ENCODE measurements at places on chromosomes 16 and 17.

GRCh38 chr16:76265434-76266045 lies 11.7 kb upstream of the CNTNAP4 start:
- no peak for DNase-seq

DNA sequence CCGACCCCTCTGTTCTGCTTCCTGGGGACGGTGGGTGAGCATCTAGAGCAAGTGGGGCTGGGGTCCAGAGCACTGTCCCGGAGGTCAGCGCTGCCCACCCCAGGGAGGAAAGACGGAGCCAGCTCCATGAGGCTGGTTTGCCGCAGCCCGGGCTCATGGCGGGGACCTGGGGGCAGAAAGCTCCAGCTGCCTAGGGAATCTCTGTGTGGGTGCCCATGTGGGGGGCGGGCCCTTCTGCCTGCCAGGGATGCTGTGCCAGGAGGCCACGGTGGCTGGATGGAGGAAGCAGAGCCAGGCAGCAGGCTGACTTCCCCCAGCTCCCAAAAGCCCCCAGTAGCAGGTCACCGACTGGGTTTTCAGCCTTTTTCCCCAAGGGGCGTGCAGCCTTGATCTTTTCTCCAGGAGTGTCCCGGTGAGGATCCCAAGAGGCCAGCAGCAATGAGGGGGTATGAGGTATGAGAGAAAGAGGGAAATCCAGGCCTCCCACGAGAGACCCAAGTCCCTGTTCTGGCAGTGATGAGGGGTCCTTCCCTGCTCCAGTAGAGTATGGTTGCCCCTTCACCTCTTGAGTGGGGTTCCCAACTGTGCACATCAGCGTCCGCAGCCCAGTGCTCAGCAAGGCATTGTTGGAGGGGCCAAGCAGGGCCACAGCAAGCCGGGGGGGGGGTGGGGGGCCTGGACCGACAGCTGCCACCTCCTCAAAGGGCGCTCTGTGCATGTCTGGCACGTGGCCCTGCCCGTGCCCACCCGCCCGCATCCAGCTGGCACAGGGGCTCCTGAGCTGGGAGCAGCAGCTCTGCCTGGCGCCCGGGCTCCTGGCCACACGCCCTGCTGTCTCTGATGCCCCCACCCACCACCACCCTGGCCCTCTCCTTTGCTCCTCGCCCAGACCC lies 15.6 kb upstream of the BCAR1 start:
- no peak for DNase-seq

DNA sequence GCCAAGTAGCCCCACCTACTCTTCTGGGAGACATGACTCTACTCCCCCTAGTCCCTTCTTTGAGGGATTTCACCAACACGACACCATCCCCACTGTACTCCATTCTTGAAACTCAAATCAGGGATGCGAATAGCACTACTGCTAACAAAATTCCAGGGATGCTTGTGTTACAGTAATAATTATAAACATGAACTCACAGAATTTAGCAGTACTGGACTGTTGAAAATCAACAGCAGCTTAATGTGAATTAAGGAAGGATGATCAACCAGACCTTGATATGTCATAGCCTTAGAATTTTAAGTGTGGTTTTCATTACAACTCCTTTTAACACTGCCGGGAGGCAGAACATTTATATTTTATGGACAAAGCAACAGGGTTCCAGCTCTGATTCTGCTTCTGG lies 37.9 kb downstream of the AMFR start:
- DNase-seq = no peak

DNA sequence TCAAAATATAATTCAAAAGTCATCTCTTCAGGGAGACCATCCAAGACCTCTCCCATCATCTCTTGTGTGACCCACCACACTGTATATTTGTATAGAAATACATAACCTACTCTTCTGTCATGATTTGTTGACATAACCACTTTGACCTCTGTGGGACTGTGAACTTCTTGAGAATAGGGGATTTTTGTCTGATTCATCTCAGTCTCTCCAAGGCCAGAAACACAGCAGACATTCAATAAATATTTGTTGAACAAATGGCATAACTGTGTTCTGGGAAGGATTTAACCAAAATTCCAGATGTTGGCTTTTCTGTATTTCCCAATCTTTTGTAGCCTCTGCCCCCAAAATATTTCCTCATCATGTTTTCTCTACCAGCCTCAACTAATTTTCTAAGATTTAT lies 169.7 kb downstream of the CDH11 start:
- DNase-seq = no peak

DNA sequence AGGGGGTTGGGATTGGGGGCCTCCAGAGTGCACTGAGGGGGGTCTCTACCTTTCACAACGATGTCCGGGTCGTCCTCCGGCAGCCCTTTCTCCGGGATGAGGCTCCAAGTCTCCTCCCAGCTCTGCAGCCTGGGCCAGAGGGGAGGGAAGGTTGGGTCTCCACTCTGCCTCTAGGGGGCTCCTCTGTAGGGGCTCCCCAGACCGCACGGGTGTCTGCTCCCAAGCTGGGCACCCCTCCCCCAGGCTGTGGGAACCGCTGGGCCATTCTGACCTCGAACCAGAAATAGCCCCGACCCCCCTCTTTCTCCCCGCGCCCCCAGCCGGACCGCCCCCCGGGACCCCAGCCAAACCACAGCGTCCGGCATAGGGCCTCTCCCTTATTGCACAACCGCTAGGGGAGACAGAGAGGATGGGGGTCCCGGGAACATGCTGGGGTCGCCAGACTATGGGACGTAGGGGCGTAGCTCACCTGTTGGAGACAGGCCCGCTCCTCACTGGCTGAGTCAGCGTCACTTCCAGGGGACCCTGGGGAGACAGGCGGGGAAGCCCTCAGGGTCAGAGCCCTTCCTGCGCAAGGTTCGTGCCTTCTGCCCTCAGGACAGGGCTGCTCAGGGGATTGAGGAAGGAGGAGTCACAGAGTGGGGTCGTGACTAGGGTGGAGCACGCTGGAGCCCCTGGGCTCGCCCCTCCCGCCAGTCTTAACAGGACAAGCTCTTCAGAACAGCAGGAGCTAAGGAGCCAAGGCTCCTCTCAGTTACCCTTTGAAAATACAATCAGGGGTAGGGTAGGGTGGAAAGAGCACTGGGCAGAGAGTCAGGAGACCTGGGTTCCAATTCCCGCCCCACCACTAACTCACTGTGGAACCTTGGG lies 2.7 kb downstream of the PLEKHH3 start:
- no peak for DNase-seq

DNA sequence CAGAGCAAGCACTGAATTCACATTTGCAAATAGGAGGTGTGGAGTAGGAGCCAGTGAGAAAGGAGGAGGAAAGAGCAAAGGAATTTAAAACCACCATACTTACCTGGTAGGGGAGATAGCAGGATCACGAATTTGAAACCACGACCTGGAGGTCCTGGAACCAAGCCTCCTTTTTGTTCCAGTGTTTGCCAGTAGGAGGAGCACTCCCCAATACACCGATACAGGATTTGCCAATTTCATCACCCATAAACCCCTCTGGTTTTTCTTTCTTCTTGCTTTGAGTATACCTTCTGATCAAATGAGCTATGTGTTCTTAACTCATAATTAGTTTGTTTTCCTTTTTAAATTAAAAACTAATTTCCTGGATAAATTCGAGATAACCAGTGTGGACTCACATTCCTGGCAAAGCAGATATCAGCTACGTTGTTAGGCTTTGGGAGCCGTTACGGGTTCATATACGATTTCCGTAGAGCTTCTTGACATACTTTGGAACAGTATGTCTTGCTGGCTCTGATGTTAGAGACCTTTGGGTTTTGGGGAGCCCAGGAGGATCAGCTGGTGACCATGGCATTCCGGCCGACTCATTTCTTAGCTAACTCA lies 22.7 kb downstream of the BCO1 start:
- peak; percentile 18 for DNase-seq

- no peak for DNase-seq
Measured at GRCh38 chr16:78211946-78212345, 112.5 kb downstream of the WWOX start.

- DNase-seq = no peak
Measured at GRCh38 chr17:17445925-17446665, 30.7 kb upstream of the MED9 start.

DNA sequence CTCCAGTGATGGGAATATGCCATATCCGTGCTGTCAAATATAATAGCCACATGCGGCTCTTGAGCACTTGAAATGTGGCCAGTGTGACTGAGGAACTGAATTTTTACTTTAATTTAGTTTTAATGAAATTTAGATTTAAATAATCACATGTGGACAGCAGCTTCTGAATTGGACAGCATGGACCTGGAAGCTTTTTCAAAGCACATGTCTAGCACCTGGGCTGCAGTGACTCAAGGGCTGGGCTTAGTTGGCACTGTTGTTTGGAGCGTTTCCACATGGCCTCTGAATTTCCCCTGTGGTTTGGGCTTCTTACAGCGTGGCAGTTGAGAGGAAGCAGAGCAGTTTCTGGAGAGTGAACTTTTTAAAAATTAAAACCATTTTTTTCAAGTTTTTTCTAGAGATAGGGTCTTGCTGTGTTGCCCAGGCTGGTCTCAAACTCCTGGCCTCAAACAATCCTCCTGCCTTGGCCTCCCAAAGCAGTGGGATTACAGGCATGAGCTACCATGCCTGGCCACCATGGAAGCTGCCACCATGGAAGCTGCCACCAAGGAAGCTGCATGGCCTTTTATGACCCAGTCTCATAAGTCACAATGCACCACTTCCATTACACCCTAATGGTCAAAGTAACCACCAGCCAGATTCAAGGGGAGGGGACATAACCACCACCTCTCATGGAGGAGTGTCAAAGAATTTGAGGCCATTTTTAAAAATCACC lies 6.7 kb upstream of the TOB1 start:
- DNase-seq = no peak

- DNase-seq = peak; percentile 23
Measured at GRCh38 chr16:74774223-74775139, at the start of gene FA2H. TSS of gene FA2H (minus strand) at chr16:74774820. CDS start at chr16:74774755, 65 bp downstream.

GRCh38 chr17:83136931-83137330 lies 57.5 kb downstream of the METRNL start:
- no peak for DNase-seq

DNA sequence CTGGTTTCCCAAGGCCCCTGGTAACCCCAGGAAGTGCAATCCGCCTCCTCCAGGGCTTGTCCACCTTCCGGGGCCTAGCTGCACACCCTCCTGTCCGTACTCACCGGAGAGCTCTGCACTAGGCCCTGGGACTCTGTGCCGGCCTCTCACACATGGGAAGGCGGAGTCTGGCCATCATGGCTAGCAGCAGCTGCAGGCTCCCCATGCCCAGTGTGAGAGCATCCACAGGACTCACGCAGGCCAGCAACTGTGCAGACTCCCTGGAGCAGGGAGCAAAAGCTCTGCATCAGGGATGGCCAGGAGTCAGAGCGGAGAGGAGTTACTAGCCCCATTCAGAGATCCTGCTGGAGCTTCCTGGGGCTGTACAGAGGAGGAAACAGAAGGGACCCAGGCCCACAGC lies 20.2 kb downstream of the FOXN1 start:
- DNase-seq = no peak

DNA sequence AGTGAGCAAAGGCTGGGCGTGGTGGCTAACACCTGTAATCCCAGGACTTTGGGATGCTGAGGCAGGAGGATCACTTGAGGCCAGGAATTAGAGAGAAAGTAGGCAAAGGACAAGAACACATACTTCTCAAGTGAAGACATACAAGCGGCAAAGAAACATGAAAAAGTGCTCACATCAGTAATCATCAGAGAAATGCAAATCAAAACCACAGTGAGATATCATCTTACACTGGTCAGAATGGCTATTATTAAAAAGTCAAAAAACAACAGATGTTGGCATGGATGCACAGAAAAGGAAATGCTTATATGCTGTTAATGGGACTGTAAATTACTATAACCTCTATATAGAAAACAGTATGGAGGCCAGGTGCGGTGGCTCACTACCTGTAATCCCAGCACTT lies 12.2 kb upstream of the SLX4 start:
- DNase-seq = no peak

- no peak for DNase-seq
Measured at GRCh38 chr16:13950821-13951547, 31.0 kb downstream of the ERCC4 start.

DNA sequence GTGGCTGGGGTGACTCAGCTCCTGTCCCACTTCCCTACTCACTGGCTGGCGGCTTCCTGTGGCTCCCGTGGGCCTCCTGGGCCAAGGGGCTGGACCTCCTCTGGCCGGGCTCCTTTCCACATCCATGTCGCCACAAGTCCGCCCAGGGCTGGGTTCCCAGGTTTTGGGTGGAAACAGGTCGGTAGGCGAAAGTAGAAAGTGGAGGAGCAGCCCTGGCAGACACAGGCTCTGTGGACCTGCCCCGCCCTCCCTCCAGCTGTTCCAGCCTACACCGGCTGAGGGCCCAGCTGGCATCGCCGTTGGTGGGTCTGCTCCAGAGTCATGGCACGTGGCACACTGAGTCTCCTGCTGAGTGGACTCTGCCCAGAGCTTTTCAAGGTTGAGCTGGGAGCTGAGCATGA lies 28.7 kb downstream of the GSE1 start:
- DNase-seq = no peak

DNA sequence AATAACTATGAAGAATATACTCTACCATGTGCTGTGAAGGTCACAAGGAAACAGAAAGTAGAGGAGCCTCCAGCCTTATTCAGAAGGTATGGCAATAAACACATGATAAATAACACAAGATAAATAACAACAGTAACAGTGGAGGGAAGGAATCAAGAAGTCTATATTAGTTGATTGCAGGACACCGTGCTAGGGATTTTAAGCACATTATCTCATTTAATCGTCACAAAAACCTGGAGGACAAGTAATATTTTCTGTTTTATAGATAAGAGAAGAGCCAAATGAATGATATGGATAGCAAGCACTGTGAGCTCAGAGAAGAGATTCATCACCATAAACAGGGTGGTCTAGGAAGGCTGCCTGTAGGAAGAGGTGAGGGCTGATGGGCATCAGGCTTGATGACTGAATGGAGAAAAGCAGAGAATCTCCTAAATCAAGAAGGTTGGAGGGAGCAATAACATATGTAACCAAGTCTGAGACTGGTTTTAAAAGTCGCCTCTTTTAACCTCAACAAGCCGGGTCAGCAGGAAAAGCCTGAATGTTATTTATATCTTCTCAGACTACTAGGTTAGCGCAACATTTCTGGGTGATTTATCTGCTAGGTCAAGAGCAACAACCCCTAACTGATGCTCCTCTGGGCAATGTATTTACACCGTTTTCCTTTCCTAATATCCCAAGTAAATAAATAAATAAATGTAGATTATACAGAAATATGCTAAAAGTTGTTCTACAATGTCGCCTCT lies 8.3 kb downstream of the TOM1L2 start:
- no peak for DNase-seq

DNA sequence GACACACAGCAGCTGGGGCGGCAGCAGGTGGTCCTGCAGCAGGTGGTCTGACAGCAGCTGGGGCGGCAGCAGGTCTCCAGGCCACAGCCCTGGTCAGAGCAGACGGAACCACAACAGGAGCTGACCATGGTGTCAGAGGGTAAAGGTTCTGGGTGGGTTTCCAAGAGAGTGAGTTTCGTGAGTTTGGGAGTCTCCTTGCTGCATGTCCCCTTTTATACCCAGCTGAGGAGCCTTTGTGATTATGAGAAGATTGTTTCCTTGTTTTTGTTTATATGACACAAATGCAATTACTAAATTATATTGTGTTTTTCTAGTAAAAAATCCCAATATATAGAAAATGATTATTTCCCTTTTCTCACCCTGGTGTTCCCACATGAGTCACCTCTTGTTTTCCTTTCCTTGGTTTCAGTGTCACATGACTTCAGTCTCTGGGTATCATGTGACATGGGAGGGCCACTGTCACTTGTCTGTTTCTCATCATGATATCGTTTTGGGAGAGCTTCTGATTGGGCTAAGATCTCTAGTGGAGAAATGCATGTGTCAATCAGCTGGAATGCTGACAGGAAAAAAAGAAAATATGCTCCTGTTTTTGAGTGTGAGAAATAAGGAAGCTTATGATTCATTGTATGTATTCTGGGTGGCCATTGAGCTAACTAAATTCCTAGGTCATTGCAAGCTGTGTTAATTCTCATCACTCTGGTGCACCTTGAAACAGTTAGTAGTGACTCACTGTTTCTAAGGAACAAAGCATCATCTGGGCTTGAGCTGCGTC lies at the start of gene KRTAP4-6:
Gene KRTAP4-6, minus strand, starts transcription at position 185 of the 772 bp plus-strand sequence. Its CDS starts 57 bp downstream, at position 128.
- DNase-seq = no peak

All from activated CD4-positive, alpha-beta T cell treated with anti-CD3 and anti-CD28 coated beads for 24 hours (primary cell).